ENCODE measurements at places on chromosomes 16 and 17.

- DNase-seq: no peak
Measured at GRCh38 chr16:11252482-11252931, 3.5 kb downstream of the SOCS1 start.

DNA sequence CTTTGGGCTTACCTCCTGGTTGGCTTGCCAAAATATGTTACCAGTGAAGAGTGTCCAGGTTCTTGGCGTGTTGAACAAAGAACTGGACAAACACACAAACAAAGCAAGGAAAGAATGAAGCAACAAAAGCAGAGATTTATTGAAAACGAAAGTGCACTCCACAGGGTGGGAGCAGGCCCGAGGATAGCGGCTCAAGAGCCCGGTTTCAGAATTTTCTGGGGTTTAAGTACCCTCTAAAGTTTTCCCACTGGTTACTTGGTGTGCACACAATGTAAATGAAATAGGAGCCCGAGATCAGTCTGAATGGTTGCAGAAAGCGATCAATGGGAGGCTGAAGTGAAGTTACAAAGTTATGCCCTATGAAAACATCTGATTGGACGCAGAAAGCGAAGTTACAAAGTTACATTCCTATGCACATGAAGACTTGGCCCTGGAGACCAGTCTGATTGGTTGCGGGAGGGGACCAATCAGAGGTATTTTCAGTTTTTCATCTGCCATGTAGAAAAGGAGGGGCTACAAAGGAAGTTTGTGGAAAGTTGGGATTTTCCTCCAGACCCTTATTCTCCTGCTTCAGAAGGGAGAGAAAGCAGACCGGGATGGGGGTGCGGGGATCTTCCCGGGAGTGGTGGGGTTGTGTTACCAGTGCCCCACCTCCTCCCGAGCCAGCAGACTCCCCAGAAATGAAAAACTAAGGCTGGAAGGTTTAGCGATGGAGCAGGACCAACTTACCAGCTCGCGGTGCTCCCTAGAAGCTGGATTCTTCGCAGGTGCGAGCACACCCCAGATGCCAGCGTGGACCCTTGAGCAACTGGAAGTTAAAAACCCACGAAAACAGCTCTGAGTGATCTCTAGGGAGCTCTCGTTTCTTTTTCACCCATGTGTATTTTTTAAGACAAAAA is at the start of gene SLFN12:
Gene SLFN12, minus strand, starts transcription at position 325 of the 899 bp plus-strand sequence. CDS start 9,472 bp downstream, outside the sequence.
- DNase-seq: no peak

DNA sequence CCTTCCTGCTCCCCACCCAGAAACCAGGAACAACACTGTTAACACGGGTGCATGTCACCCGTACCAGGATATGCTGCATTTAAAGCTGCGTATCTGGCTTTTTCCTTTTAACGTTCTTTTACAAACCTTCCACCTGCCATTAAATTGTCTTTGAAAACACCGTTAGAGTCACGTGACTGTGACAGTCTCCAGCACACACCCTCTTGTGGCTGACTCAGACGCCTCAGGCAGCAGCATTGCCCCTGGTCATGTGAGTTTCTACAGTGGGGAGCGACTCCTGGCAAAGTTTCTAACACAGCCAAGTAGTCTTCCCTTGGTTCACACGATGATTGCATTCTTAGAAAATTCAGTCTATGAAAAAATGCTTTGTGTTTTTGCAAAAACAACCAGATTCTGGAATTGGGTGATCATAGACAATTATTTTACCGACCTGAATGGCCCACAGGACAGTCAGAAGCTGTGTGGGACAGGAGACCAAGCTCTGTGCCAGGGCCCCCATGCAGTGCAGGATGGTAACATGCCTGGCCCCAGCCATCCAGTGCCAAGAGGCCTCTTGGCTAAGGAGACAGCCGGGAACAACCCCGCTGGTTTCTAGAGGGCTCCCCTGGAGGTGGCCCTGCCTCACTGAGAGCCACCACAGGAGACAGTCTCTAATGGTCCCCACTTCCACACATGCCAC is 199.1 kb downstream of the KATNIP start:
- no peak for DNase-seq

- DNase-seq: no peak
Measured at GRCh38 chr17:76840443-76840767, 27.8 kb upstream of the MGAT5B start.

DNA sequence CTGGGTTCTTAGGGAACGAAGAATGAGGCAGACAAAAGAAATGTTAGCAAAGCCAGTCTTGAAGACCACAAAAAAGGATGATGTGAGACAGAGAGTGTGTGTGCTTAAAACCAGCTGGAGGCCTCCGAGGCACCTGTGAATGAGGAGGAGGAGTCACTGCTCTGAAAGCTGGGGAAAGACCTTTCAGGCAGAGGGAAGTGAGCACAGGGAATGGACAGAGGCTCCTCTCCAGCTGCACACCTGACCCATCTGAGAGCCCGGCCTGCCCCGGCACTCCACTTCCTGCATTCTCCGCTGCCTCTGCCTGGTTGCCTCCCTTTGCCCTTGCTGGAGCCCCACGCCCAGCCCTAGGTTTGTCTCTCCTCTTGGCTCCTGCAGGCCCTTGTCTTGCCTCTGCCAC is 55.2 kb upstream of the SREBF1 start:
- no peak for DNase-seq

GRCh38 chr17:12122075-12122474 is 101.4 kb downstream of the MAP2K4 start:
- no peak for DNase-seq

GRCh38 chr17:37017404-37017803 is 68.7 kb downstream of the AATF start:
- DNase-seq: no peak

DNA sequence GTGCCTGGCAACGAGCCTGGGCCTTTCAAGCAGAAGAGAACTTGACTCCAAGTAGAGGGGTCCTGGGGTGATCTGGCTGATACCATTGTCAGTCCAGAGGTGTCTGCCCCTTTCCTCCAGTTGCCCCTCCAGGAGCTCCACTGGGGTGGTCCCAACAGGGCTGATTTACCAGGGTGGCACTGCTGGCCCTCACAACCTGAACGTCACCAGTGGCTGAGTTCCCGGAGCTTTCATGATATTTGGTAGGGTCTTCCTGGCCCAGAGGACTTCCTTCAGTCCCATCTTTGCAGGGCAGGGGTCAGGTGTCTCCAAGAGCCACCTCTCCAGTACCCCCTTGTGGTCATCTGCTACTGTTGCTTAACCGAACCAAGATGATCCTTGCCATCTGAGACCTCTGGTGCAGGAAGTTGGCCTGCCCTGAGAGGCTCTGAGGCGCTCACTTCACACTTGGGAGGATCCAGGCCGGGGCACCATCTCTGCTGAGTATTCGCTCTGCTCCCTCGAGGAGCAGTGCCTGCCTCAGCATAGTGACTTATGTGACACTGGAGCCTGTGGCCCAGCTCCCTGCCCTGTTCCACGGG is 3.5 kb downstream of the LIMD2 start:
- DNase-seq: no peak

- DNase-seq: no peak
Measured at GRCh38 chr16:8583199-8583598, 7.1 kb downstream of the TMEM114 start.

GRCh38 chr16:17602678-17603077 is 131.9 kb upstream of the XYLT1 start:
- no peak for DNase-seq

DNA sequence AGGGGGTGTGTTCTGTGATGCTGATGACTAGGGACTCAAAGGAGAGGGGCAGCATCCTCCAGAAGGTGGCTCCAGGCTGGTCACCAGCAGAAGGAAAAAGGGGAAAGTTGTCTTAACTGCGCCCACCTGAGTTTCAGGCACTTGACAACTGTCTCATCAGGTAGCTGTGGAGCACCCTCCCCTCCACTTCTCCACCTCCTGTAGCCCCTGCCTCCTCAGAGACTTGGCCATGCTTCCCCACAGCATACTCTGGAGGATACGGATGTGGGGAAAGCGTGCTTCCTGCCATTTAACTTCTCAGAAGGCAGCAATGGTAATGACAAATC is 17.9 kb downstream of the CFAP20 start:
- DNase-seq: no peak

DNA sequence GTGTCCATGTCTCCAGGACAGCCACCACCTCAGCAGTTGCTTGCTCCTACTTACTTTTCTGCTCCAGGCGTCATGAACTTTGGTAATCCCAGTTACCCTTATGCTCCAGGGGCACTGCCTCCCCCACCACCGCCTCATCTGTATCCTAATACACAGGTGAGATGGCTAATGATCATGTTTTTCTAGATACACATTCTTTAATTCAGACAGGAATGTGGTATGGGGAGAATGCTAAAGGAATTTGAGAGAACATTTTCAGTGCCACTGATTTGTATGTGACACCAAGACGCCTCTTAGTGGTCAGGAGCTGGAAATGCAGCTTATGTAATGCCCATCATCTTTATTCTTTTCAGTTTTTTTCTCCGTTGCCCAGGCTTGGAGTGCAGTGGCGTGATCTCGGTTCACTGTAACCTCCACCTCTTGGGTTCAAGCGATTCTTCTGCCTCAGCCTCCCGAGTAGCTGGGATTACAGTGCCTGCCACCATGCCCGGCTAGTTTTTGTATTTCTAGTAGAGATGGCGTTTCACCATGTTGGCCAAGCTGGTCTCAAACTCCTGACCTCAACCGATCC is 8.9 kb upstream of the RAPGEFL1 start:
- DNase-seq: no peak

- no peak for DNase-seq
Measured at GRCh38 chr16:89922884-89923639, at the start of gene TUBB3. Gene TUBB3 (plus strand): TSS chr16:89923342. CDS start chr16:89923402, 60 bp downstream.

GRCh38 chr16:57054771-57055170 is 37.6 kb upstream of the CPNE2 start:
- DNase-seq: no peak

DNA sequence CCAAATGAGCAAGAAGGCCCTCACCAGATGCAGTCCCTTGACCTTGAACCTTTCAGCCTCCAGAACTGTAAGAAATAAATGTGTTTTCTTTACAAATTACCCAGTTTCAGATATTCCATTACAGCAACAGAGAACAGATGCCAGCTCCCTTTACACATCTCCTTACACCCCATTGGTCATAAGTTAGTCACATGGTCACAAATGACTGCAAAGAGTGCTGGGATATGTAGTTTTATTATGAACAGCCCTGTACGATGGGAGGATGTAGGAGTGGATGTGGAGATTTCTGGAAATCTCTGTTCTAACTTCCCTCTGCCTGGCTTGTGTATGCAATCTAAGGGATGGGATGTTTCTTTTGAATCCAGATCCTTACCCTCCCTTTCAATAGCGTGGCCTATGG is 13.3 kb upstream of the RPL38 start:
- DNase-seq: no peak

GRCh38 chr17:70493277-70493874 is 324.0 kb downstream of the KCNJ2 start:
- DNase-seq: no peak

DNA sequence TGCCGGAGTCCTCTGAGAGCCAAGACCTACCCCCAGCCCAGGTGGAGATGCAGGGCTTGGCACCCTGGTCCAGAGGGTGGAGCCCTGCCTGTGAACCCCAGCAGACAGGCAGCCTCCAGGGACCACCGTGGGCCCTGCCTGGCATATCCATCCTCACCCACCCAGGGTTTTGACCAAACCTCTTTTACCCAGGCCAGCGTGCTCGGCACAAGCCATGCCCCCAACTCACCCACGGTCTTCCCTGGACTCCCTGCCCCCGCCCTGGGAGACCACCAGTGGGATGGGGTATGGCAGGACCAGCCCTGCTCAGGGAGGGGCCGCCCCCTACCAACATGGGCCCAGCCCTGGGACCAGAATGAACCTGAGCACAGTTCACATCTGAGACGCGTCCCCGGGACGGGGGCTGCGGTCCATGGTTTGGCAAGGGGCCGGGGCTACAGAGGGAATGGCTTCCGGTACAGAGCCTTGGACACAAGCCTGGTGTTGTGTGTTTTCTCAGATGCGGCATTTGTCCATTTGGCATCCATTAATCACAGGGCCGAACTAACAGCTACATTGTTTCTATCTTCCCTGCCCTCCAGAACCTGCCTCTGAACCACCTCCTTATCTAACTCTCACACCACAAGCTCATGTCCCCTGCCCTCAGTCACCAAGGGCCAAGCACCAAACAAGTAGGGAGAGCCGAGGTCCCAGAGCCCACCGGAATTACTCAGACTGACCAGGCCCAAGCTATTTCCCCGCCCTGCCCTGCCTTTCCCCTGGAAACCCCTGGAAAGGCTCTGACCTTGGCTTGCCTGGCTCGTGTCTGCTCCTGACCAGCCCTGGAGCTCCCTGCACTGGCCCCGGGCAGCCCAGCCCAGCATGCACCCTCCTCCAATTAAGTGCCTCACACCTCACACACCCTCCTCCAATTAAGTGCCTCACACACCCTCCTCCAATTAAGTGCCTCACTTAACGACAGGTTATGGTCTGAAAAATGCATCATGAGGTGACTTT is 14.1 kb downstream of the HS3ST6 start:
- peak; percentile 11 for DNase-seq

- no peak for DNase-seq
Measured at GRCh38 chr16:22321340-22322001, 24.3 kb downstream of the POLR3E start.

DNA sequence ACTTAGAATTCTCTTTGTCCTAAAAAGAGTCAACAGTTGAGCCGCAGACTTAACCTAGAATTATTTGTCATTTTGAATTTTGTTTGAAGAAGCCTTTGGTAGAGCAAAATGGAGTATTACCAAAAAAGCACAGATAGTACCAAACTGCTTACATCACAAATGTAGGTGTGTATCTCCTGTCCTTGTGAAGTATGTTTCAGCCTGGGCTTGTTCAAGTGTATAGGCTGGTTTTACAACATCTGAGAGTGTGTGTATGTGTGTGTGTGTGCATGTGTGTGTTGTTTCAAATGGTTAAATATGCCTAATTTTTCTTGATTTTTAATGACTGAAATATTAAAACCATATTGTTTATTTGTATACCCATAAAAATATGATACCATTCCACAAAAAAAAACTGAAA is 188.7 kb upstream of the AXIN2 start:
- no peak for DNase-seq

DNA sequence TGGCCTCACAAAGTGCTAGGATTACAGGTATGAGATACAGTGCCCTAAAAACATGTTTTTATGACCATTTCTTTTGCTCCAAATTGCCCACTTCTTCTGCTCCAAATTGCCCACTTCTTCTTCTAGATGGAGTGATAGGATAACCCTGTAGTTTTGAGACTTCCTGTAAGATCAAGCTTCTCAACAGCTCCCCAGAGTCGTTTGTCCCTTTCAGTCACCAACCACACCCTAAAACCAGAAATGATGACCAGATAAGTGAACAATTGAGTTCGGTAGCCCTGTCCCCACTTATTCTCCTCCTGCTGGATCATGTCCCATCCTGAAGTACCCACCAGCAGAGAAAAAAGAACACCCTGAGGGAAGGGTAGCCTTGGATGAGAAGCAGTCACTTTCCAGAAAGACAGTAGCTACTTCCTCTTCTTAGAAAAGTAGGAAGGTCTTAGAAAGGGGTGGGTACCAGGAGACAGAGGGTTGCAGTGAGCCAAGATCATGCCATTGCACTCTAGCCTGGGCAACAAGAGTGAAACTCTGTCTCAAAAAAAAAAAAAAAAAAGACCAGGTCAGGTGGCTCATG is 2.5 kb downstream of the ODAD4 start:
- DNase-seq: no peak

- DNase-seq: no peak
Measured at GRCh38 chr17:32876417-32877163, at the start of gene MYO1D. Gene MYO1D (minus strand): TSS chr17:32877124. CDS start chr17:32876872, 252 bp downstream.
